HepG2 (cell line): ENCODE measurements at places on chromosomes 7 and 10.
A peak's percentile ranks its signal among the peaks of the same experiment; 100 is the strongest.

GRCh38 chr7:101939136-101939695, 121.8 kb downstream of the CUX1 start:
- DNase-seq, result no peak
- peaks cover 7% of the 10 kb centered on the region for H3K4me1 ChIP-seq
- H3K27ac ChIP-seq, result no peak overlapping the region
- H3K27me3 ChIP-seq, result no peaks in the 10 kb centered on the region
- H3K4me3 ChIP-seq, result no peak overlapping the region
- H3K36me3 ChIP-seq, result peaks cover 1% of the 10 kb centered on the region; the same call in 1 of the 2 replicates

- H3K27me3 ChIP-seq, result no peaks in the 10 kb centered on the region
- DNase-seq, result peak; percentile 64
- H3K27ac ChIP-seq, result no peak overlapping the region
- H3K36me3 ChIP-seq, result no peaks in the 10 kb centered on the region
- peaks cover 12% of the 10 kb centered on the region for H3K4me1 ChIP-seq
These were observed 158.8 kb downstream of the SKAP2 start for GRCh38 chr7:26705567-26705966.

DNA sequence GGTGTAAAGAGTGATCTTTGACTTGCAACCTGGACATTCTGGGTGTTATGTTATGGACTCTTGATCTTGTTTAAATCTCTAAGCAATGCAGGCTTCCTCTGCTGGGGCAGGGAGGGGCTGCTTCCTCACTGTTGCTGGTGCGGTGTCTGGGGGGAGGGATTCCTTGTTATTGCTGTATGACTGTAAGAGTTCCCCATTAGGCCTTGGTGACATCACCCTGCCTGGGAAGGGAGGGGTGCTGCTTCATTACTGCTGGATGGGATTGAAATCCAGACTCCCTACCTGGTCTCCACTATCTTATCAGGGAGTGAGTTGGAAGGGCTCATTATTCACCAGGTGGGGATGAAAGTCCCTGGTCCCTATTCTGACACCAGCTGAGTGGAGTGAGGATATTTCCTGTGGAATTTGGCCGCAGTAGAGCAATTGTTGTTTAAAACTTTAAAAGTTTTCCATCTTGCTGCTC, 8.8 kb downstream of the OGDH start:
- H3K27ac ChIP-seq, result peak overlapping the region; percentile 44
- 0 out of 3 replicates have a peak, but pooled peaks cover 5% of the 10 kb centered on the region for H3K36me3 ChIP-seq
- H3K4me1 ChIP-seq, result peaks cover 23% of the 10 kb centered on the region
- peak; percentile 13 for DNase-seq
- H3K27me3 ChIP-seq, result no peaks in the 10 kb centered on the region

- DNase-seq, result no peak
- no peak overlapping the region for H3K27ac ChIP-seq
- H3K4me1 ChIP-seq, result peaks cover 27% of the 10 kb centered on the region
- H3K4me3 ChIP-seq, result no peak overlapping the region
These were observed 118.8 kb downstream of the CDK6 start for GRCh38 chr7:92717623-92717992.

GRCh38 chr10:1425879-1426278, 311.4 kb downstream of the ADARB2 start:
- H3K36me3 ChIP-seq, result no peaks in the 10 kb centered on the region
- DNase-seq, result no peak
- H3K27ac ChIP-seq, result no peak overlapping the region
- H3K4me1 ChIP-seq, result no peaks in the 10 kb centered on the region
- no peak overlapping the region for H3K4me3 ChIP-seq

- H3K27ac ChIP-seq, result no peak overlapping the region
- peaks cover 6% of the 10 kb centered on the region for H3K36me3 ChIP-seq
- no peak overlapping the region for H3K4me3 ChIP-seq
- no peaks in the 10 kb centered on the region for H3K27me3 ChIP-seq
These were observed 48.6 kb downstream of the ARHGAP19 start for GRCh38 chr10:97243836-97244235.
